GM12878 (cell line): ENCODE measurements at places on chromosomes 3 and 15. TPM values are rescaled to one million over a fixed set of nuclear protein-coding genes. Genes with fewer than 3 reads are reported as not detected.
A peak's percentile ranks its signal among the peaks of the same experiment; 100 is the strongest.

DNA sequence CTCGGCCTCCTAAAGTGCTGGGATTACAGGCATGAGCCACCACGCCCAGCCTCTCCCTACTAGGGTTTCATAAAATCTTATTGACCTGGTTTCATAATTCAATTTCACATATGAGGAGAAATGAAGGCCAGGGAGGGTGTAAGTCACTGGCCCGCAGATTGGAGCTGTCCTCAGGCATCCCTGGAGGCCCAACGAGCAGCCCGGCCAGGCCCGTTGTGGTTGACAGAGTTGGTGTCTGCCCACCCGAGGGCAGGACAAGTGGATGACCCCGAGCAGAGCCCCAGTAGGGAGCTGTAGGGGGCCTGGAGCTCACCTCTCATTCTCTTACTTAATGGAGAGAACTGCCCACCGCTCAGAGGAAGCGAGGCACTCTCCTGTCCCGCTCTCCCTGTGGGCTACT lies 78.9 kb downstream of the CPN2 start:
- no peak for DNase-seq

DNA sequence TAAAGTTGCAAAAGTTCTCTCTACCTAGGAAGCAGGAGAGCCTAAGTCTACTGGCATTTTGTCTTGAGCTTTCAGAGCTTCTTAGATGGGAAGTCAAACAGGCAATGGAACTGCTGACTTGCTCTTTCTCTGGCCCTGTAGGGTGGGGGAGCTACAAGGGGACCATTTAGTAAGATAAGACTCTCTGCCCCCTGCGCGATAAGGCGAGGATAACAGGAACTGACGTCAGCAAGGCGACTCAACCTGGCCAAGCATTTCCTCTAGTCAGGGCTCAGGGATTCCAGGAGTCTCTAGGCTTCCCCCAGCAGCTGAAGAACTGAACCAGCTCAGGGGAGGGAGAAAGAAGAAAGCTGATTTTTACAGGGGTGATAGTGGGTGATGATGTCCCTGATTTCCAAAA lies 5.8 kb downstream of the RARB start:
- DNase-seq: no peak

- DNase-seq: no peak
Measured at GRCh38 chr15:38271144-38271543, 18.5 kb downstream of the SPRED1 start.

DNA sequence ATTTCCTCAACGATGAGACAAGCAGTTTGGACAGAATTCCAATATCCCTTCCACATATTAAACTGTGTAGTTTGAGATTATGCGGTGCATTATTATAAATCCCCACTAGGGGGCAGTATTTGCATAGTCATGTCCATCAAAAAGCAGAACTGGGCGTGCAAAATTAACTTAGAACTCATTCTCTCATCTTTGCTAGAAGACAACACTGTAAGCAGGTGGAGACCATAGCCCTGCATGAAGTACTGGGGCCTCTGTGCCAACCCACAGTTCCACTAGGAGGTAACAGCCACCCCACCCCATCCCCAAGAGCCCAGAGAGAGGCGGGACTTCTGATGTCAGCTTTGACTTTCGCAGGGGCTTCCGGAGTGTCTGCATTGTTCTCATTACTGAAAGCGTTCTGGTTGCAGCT lies 106.6 kb upstream of the TMC3 start:
- peak; percentile 11 for DNase-seq

- no peak for DNase-seq
Measured at GRCh38 chr15:52786436-52787122, 3.6 kb downstream of the ONECUT1 start.

- DNase-seq: no peak
Measured at GRCh38 chr15:69951898-69952555, 145.7 kb downstream of the TLE3 start.

DNA sequence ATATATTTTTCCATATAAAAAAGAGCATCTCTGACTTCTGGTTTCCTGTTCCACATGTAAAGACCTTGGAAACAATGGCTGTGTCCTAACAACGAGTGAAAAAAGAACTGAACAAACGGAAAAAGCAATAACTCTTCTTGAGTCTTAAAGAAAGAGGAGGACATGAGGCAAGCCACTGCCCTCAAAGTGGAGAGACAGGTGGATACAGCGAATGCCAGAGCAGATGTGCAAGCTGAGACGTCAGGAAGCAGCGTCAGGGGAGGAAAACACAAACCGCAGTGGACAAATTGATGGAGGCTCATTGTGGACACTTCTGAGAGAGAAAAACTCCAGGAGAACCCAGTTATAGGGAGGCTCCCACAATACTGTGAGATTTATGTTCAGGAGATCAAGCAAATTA lies 208.0 kb upstream of the MME start:
- DNase-seq: no peak

GRCh38 chr15:50687302-50687902 lies 805 bp upstream of the TRPM7 start:
- DNase-seq: peak; percentile 7

DNA sequence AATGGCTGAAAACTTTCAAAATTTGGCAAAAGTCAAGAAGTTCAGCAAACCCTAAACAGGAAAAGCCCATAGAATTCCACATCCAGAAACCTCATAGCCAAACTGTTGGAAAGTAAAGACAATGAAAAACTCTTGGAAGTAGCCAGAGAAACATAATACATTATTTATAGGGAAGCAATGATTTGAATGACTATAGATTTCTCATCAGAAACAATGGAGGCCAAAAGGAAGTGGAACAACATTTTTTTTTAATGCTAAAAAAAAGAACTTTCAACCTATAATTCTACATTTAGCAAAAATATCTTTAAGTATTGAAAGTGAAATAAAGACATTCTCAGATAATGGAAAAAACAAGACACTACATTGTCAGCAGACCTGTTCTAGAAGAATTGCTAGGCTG lies 30.2 kb downstream of the ALPK3 start:
- DNase-seq: no peak

DNA sequence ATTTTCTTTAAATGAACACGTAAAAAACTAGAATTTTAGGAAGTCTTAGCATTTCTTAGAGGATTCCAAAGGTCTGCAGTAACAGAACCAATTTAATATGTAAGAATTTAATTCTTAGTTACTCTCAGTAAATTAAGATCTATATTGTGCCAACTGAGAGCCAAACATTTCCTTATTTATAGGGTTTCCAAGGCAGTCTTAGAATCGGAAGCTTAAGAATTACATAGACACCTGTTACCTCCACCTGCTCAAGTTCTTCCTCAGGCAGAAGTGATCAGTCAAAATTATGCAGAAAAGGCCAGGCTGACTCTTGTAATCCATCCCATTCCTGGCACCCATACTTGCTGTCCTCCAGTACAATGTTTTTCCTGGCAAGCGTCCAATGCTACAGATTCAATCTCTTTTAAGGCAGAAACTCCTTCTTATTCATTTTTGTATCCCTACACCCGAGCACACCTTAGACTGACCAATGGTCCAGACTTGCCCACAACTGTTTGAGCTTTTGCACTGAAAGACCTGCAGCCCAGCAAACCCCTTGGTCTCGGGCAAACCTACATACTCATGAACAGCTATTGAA lies 64.3 kb downstream of the NCEH1 start:
- no peak for DNase-seq

DNA sequence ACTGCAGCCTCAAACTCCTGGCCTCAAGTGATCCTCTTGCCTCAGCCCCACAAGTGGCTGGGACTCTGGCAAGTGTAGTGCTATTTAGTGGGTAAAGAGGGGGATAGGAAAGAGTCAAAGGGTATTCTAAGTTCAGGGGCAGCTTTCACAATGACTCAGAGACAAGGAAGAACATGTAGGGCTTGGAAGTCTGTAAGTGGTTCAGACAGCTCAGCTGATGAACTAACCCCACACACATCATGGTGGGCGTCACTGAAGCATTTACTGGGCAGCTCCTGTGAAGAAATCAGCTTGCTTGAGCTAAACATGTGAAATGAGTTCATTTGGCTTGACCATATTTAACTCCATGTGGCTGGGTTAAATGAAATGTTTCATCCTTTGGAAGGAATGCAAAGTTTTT lies 34.6 kb upstream of the THSD4 start:
- DNase-seq: peak; percentile 3

DNA sequence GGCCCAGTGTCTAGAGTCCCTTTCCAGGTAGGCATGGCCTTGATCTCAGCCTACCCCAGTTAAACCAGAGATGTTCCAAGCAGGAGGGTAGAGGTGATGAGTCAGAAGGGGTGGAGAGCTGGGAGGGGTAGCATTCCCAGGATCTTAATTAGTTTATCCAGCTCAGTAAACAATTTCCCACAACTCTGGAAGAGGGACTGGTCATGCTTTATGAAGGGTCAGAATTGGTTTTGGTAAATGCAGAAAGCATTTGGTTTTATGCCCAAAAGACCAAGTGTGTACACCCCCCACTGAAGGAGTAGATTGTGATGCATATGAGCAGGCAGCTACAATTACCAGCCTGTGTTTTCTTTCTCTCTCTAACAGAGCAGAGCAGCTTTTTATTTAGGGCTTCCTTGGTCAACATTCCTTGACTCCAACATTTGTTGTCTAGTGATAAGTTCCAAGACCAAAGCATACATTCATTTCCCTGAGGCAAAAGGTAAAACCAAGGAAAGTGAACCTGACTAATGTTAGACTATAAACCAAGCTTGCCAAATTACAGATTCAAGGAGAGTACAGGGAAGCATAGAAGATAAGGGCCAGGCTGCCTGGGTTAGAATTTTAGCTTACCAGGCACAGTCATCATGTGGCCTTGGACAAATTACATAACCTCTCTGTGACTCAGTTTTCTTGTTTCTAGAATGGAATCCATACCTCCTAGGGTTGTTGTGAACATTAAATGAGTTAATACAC lies 17.6 kb downstream of the EXOSC7 start:
- DNase-seq: no peak

DNA sequence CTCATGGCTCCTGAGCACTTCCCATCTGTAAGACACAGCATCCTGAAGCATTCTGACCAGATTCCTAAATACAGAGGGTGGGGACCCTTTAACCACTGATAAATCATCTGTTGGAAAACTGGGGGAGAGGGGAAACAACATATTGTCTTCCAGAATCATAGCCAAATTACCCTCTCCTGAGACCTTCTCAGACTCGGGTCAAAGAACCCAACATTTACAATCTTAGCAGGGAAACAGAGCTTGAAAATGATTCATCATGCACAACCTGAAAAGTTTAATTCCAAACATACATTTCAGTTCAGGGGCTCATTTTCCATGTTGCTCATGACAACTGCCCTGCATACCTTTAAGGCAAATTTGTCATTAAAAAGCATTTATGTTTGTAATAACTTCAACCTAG lies 48.5 kb upstream of the TSPAN3 start:
- no peak for DNase-seq

DNA sequence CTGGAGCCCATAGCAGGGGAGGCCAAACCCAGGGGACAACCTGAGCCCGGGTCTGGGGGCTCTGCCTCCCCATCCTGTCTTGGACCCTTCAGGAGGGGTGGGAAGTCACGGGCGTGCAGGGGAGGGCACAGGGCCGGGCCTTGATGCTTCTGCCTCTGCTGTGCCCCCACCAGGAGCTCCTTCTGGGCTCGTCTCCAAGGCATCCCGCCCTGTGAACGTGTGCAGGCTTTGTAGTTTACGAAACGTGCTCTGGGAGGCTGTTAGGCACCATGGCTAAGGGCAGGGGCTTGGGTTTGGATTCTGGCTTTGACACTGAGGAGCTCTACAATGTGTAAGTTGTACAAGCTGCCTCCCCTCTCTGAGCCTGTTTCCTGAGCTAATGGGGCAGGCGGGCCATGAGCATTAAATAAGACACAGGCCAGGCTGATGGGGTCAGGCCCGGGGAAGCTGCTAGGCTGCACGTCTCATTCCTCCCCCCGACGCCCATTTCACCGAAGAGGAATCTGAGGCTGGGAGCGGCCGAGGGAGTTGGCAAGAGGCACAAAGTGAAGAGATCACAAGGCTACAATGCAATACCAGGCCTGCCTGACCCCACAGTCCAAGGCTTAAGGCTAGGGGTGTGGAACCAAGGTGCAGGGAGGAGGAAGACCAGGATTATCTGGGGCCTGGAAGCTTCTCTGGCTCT lies 19.6 kb downstream of the PLXND1 start:
- no peak for DNase-seq

- no peak for DNase-seq
Measured at GRCh38 chr3:178181784-178182183, 354.5 kb upstream of the KCNMB2 start.

GRCh38 chr3:62241279-62241678 lies 132.1 kb downstream of the FEZF2 start:
- no peak for DNase-seq

DNA sequence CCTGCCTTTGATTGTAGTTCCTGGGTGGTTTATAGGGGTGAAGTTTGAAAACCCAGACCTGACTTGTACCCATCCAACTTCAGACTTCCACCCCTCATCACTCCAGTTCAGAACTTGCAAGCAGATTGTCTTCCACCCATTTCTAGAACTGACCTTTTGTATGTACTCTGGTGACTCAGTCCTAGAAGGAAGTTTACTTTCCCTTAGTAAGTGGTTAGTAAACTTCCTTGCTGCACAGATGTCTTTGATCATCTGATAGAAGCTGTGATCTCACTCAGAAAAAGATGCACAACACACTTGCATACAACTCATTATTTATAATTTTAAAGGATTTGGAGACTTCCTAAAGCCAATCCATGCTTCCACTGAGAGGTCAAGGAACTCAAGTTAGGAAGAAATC lies 368.0 kb downstream of the MFSD1 start:
- DNase-seq: no peak

GRCh38 chr3:25818335-25818734 lies 28.4 kb downstream of the OXSM start:
- no peak for DNase-seq

- DNase-seq: no peak
Measured at GRCh38 chr15:79811406-79812405, 85.1 kb downstream of the MTHFS start.

DNA sequence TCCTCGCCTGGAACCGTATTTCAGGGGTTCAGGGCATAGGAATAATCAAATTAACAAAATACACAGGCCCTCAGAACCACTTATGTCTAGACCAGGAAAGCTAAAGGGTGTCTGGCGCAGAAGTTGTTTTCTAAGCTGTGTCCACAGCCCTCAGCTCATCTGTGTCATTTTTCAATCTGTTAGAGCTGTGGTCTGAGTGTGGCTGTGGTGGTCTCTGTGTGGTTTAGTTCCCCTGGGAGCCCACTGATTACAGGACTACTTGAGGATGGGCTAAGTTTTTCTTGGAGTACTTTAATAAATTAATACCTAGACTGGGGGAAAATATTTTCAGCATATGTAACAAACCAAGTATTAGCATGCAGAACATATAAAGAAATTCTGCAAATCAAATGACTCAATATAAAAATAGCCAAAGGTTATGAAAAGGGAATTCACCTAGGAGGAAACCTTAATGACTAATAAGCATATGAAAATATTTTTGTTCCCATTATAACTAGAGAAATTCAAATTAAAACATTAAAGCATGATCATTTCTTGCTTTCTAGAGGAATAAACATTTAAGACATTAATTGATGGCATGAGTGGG lies 186.3 kb downstream of the SATB1 start:
- DNase-seq: no peak

GOLGA8K gene
- not detected in 2 replicates for total RNA-seq

SLC9C1 gene
- not detected in 2 replicates for total RNA-seq

TRH gene
- total RNA-seq: not detected in 2 replicates

LRRN1 gene
- not detected in 2 replicates for total RNA-seq

REC114 gene
- total RNA-seq: not detected in 2 replicates

OGG1 gene
- 24.3 TPM in 2 replicates for total RNA-seq

ZMYND10 gene
- 0.45 and 0.80 TPM in 2 replicates for total RNA-seq

ALDH1A3 gene
- 0.23 and 0.45 TPM in 2 replicates for total RNA-seq

GAP43 gene
- not detected in 2 replicates for total RNA-seq

GRIP2 gene
- total RNA-seq: not detected in 2 replicates
